ENCODE measurements at places on chromosomes 6 and 20.

- no peak for DNase-seq
Observed at GRCh38 chr6:30939473-30939872, 1.3 kb upstream of the MUCL3 start.

DNA sequence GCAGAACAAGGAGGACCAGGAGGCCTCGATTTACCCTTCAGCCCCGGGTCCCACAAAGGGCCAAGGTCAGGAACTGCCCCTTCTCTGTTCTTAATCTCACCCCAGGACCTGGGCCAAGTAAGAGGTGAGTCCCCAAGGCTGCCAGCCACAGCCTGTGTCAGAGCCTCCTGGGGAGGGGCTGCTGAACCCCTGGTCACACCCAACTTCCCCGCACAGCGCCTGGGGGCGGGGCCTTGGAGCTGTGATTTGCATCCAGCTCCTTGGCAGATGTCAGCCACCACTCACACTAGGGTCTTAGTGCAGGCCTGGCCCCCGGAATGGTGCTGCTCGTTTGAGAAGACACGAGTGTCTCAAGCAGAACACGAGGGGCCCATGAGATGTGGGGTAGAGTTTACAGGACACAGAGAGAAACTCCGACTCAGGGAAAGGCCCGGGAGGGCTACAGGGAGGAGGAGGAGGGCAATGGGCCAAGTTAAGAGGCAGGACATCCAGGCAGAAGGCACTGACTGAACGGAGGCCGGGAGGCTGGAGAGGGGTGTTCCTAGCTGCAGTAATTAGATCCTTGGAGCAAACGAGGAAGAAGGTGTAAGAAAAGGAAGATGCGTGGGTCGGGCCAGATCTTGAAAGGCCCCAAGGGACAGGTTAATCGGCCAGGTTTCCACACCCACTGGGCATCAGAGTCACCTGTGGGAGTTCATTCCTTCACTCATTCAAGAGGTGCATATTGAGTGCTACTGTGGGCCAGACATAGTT is 26.9 kb downstream of the ZBP1 start:
- no peak for DNase-seq

DNA sequence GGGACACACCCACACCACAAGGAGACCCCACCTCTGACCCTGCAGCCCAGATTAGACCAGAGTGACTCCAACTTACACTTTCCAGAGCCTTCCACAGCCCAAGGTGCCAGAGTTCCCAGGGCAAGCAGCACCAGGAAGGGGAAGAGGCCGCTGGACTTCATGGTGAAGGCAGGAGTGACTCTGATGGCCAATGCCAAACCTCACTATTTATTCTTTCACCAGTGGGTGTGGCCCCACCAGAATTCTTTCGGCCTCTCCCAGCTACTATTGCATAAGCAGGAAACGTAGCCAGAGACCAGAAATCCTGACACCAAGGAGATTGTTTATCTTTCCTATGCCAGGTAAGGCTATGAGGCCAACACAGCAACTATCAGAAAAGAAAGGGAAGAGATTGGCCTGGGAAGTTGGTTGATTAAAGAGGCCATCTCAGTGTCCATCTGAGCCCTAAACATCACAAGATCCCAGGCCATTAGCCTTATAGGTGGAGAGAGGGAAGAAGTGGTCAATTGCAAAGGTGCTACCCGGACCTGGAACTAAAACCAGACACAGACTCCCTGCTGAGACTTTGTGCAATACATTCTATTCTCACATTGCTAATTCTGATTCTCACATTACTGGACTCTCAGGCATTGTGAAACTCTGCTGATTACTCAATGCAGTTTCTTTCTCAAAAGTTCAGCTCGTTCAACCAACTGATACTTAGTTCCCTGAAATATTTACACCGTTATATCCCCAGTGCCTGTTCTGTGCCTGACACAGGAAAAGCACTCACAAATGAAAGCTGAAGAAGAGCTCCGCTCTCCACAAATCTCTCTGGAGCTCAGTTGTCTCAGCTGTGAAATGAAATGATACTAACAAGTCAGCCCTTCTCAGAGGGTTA is at the start of gene SLPI:
Gene SLPI (minus strand): TSS at position 182 of the 880 bp plus-strand sequence. CDS start 21 bp downstream, at position 161.
- peak; percentile 62 for DNase-seq

DNA sequence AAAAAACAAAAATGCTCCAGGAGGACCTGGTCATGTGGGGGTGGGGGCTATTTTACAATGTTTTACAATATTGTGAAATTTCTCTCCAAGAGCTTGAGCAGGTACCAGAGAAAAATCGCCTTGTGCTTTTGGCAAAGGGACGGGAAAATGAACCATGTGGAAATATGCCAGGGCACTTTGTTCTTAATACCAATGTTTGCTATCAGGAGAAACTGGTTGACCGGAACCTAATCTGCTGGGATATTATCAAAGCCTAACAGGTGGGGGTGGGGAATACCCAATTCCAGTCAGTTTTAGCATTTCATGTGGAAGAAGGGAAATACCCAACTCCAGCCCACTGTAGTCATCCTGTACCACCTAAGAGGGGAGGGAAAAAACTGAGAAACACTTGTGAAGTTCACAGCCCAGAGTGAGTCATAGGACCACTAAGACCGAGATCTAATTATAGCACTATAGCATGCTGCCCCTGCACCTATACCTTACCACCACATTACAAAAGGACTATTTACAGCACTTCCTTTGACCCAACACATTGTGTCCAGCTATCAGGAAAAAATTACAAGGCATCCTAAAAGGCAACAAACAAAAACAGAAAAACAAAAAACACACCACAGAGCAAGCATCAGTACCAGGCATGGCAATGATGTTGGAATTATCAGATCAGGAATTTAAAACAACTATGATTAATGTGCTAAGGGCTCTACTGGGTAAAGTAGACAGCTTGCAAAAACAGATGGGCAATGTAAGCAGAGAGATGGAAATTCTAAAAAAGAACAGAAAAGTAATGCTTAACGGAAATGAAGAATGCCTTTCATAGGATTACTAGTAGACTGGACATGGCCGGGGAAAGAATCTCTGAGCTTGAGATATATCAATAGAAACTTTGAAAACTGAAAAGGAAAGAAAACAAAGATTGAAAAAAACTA is 84.1 kb upstream of the POPDC3 start:
- no peak for DNase-seq

DNA sequence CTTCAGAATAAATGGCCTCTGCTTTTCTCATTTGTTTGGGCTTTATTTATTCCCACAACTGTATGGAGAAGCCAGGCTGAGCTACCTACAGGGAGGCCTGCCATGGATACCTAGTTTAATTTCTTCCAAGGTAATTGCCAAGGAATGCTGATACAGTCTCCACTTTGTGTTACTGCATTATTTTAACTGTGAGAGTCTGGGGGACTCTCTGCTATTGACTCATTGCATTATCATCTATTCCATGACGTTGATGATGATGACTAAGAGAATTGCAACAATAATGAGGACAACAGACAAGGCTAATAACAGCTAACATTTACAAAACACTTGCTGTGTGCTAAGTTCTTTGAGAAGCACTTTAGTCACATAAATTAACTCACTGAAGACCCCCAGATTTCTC is 88.3 kb upstream of the COL21A1 start:
- no peak for DNase-seq

DNA sequence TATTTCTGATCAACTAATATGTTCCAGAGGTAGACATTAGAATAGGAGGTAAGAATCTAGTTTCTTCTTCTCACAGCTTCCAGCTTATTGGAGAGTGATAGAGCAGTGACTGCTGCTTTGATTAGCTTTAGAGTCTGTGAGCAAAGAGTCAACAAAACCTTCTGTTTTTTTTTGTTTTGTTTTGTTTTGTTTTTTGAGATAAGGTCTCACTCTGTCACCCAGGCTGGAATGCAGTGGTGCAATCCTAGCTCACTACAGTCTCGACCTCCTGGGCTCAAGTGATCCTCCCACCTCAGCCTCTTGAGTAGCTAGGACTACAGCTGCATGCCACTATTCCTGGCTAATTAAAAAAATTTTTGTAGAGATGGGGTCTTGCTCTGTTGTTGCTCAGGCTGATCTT is 39.3 kb downstream of the TSBP1 start:
- DNase-seq, result no peak

GRCh38 chr6:29667158-29667557 is 10.3 kb downstream of the MOG start:
- DNase-seq, result no peak

DNA sequence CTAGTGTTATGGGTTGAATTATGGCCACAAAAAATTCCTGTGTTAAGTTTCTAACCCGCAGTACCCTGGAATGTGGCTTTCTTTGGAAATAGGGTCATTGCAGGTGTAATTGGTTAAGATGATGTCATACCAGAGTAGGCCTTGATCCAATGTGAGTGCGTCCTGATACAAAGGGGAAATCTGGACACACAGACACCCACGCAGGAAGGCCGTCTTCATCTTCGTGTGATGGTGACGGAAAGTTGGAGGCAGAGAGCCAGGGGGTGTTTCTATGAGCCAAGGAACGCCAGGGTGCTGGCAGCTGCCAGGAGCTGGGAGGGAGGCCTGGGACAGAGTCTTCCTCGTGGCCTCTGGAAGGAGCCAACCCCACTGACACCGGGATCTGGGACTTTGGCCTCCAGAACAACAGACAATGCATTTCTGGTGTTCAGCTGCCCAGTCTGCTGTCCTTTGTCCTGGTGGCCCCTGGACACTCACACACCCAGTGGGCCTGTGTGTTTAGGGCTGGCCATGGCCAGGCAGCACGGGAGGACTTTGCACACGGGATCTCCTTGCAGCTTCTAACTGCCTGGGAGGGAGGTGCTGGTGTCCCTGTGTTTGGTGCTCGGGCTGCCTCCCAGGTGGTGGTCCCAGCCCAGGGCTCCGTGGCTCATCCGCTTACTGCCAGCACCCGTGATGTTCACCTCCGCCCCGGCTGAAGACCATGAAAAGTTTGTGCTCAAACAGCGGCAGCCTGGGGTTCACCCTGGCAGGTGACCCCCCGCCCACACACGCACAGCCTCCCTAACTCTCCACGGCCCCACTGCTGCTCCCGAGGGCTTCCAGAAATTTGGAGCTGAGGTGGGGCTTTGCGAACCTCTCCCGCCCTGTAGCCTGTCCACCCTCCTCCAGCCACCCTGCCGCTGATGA is 53.4 kb upstream of the GATA5 start:
- DNase-seq, result no peak

- DNase-seq, result peak; percentile 38
Observed at GRCh38 chr6:83055366-83055964, 10.2 kb downstream of the UBE3D start.

DNA sequence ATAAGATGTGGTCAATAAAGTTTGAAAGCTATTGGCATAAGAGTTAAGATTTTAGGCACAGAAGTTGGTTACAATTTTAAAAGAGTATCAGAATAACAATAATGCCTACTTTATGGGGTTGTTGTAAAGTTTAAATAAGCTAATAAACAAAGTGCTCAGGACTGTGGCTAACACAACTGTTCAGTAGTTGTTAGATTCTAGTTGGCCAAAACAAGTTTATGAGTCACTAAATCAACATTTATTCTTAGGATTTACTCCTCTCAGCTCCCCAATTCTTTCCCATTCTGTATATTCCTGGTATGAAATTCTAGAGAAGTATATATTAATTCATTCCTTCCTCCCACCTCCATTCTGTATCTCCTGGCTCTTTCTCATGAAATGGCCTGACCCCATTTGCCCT is 14.5 kb downstream of the RMND1 start:
- DNase-seq, result no peak

DNA sequence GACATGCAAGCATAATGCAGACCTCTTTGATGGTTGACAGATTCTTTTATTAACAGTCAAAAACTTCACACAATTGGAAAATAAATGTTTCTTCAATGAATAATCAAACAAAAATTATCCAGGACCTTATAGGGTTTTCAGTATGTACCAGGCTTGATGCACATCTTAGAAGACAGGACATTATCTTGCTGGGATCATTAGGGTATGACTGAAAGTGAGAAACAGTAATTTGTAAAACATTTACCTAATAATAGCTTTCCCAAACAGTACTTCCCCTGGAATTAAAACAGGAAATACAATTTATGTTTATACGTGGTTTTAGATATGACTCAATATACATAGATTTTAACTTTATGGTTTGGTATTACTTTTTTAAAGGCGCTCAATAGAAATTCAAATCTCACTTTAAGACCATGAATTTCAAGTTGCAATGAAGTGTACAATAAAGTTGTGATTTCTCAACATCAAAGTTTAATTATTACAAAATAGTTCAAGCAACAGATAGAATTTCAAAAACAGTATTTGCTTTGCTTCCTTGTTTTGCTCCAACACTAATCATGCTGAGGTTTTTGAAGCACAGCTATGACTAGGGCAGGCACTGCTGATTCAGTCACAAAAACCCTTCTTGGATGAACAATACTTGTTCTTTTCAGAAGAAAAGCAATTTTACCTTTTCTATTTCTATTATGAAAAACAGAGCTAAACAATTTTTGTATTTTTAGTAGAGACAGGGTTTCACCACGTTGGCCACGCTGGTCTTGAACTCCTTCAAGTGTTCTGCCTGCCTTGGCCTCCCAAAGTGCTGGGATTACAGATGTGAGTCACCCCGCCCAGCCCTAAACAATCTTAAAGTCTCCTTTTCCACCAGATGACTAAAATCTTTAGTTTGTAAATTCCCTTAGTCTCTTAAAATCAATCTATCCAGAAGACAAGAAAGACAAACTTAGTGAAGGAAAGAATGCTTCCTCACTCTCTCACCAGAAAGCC is 13.7 kb downstream of the SOD2 start:
- no peak for DNase-seq

GRCh38 chr20:58512808-58513552 is 2.2 kb downstream of the APCDD1L start:
- DNase-seq, result no peak

GRCh38 chr6:41199552-41200246 is 1.2 kb downstream of the TREML2 start:
- no peak for DNase-seq

GRCh38 chr6:127950566-127951145 is 49.8 kb upstream of the THEMIS start:
- DNase-seq, result no peak

DNA sequence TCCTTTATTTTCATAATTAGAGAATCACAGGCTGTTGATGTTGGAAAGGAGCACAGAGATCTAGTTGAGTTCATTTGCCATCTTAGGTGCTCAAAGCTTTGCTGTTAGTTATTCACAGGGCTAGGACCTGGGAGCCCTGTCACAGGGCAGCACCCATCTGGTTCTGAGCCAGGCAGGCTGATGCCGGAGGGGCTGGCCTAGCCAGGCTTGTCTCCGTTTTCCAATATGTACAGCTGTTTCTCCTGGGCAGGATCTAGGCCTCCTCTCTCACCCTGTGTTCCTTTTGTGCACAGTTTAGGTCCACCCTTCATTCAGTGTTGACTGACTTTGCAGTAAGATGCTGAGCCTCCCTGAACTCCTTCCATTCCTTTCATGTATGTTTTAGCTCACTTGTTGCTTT is 33.4 kb downstream of the LRRC1 start:
- no peak for DNase-seq

DNA sequence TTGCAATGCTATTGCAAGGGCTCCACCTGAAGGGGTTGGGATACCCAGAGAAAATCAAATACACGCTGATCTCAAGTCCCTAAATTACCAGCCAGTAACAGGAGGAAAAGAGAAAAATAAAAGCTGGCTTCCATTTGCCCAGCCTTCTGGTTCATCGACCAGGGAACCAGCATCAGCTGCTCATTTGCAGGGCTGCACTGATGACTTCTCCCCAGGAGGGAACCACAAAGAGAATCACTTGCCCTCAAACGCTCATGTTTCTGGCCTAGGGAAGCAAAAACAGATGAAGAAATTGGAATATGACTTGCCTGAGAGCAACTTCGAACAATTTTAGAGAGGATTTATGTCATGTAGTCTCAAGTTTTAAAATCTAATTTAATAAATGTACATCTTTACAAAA is 119.7 kb downstream of the SH3BGRL2 start:
- DNase-seq, result no peak

- no peak for DNase-seq
Observed at GRCh38 chr6:157194643-157195042, 128.7 kb downstream of the TMEM242 start.
